ENCODE measurements at places on chromosomes 4 and X. TPM values are rescaled to one million over a fixed set of nuclear protein-coding genes. Genes with fewer than 3 reads are reported as not detected.

- DNase-seq = no peak
These were observed 30.0 kb downstream of the ANXA3 start for GRCh38 chr4:78581618-78582017.

DNA sequence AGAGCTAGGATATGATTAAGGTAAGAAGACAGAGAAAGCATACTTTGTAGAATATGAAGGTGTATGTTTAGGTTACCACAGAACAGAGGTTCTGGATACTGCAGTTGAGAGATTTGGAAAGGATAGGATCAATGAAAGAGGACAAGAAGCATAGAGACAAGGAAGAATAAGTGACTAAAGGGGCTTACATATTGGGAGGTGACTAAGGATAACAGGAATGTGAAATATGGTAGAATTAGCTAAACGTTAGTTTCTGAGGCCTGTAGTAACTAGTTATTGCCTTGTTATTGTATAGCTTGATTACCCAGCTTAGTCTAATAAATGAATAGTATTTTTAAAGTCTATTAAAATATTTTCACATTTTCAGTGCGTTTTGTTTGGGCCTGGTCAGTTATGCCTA is 38.2 kb downstream of the CENPI start:
- DNase-seq = no peak

DNA sequence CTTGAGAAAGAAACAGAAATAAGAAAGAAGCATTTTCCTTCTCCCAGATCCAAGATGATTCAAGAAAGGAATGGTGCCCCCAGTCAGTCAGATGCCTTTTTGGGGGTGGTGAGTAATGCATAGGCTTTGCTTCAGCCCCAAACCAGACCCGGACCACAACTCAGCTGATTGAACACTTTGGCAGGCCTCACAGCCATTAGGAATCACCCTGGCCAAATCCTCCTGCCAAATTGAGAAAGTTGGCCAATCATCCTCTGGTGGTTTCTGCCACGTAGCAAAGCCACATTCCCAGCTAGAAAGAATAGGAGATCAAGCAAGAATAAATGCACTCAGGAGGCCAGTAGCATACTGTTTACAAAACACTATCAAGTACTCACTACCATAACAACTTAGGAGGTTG is 33.7 kb downstream of the FRMD7 start:
- no peak for DNase-seq

DNA sequence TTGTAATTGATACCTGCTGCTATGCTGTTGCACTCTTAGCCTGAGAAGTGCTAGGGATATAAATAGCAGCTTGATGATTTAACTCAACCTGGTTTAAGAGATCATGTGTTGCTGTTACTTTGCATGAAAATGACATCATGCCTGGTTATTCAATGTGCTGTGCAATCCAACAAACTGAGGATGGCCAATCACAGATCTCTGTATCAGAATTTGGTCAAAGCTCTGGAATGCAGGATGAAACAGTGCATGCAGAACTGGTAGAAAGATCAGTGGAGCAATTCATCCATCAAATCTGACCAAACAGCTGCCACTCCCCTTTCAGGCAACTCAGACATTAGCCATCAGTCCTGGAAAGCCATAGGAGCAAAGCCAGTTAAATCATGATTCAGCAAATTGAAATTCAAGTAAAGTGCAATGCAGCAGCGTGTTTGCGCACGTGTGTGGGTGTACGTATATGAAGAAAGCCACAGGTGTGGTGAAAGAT is 160.3 kb upstream of the RASGEF1B start:
- DNase-seq = no peak

GRCh38 chr4:113069212-113069892 is 19.9 kb downstream of the ANK2 start:
- no peak for DNase-seq

GRCh38 chrX:73348977-73349376 is 97.9 kb upstream of the CDX4 start:
- DNase-seq = no peak

DNA sequence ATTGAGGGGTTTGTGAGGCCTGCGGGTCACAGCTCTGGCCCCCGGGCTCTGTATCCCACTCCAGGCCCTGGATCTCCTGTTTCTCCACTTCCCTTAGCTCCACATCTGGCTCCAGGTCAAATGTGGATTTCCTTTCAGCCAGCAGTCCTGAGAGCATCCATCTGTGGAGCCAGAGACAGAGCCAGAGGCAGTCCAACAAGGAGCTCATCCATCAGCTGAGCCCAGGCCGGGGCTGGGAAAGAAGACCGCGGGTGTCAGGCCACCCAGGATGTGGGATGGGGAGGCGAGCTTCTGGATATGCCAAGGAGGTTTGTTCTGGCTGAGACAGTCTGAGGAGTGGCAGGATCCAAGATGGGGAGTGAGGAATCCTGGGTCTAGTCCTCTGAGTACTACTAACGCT is 91.7 kb downstream of the EFNB1 start:
- no peak for DNase-seq

DNA sequence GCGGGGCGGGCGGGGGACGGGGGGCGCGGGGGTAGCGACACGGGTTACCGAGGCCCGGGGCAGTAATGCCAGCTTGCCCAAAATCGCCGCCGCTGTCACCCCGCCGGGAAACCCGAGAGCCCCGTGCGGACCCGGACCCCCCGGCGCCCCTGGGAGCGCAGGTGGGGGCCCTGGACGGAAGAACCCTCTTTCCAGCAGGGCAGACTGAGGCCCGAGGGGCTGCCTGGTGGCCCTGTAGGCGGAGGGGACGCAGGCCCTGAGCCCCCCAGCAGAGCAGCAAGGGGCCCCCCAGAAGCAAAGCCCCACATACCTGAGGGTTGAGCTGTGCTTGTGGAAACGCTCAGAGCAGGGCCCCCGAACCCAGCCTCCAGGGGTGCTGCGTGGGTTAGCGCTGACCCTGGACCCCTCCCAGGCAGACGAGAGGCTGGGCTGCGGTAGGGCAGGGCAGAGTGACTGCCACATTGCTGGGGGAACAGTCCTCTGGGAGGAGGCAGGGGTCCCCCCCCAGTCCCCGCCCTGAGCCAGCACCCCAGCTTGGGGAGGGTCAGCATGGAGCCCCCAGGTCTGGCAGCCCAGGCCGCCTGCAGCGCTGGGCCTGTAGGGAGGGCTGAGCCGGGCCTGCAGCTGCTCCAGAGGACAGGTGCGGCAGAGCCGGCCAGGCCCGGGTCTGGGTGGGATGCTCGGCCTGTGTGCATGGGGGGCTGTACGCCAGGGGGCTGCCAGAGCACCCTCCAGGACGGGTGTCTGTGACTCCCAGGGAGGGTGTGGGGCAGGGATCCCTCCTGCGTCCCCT is 646 bp downstream of the DOK7 start:
- no peak for DNase-seq

GRCh38 chrX:15930585-15930984 is 76.0 kb upstream of the AP1S2 start:
- no peak for DNase-seq

DNA sequence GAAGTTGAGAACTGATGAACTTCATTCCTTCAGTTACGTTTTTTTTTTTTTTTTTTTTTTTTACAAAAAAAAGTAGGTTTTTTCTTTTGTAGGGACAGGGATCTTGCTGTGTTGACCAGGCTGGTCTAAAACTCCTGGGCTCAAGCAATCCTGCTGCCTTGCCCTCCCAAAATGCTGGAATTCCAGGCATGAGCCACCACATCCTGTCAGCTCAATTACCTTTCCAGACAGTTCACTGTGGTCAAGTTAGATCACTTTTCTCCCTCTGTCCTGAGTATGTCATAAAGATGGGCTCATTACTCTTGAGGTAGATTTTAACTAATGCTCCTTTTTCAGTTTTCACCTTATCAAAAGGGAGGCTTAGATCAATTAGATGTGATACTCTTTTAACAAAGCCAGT is 10.8 kb upstream of the NR3C2 start:
- no peak for DNase-seq

GRCh38 chrX:31153475-31154047 is 81.7 kb upstream of the FTHL17 start:
- no peak for DNase-seq

DNA sequence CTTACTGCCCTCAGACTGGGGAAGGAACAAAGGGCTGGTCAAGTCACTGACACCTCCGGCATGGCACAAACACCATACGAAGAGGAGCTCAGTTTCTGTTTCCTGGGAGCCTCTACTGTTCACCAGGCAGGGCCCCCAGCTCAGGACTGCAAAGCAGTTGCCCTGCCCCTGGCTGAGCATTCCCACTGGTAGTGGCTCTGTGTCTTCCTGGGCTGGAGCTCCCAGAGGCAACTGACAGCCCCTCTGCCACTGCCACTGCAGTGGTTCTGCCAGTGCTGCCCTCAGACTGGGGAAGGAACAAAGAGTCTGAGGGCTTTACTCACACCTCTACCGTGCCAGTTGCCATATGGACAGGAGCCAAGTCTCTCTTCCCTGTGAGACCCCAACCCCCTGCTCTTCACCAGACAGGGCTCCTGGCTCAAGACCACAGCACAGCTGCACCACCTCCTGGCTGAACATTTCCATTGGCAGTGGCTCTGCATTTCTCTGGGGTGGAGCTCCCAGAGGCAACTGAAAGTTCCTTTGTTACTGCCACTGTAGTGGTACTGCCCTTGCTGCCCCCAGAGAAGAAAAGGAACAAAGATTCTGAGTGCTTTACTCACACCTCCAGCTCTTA is 67.9 kb downstream of the SMARCA5 start:
- DNase-seq = no peak

GRCh38 chr4:84938316-84938715 is 28.2 kb downstream of the WDFY3 start:
- no peak for DNase-seq

- DNase-seq = no peak
These were observed 54.6 kb downstream of the PROM1 start for GRCh38 chr4:16029262-16029661.

- no peak for DNase-seq
These were observed 4.1 kb downstream of the DIAPH2 start for GRCh38 chrX:96688789-96689188.

- DNase-seq = no peak
These were observed 33.1 kb upstream of the ZNF41 start for GRCh38 chrX:47515941-47516665.

DNA sequence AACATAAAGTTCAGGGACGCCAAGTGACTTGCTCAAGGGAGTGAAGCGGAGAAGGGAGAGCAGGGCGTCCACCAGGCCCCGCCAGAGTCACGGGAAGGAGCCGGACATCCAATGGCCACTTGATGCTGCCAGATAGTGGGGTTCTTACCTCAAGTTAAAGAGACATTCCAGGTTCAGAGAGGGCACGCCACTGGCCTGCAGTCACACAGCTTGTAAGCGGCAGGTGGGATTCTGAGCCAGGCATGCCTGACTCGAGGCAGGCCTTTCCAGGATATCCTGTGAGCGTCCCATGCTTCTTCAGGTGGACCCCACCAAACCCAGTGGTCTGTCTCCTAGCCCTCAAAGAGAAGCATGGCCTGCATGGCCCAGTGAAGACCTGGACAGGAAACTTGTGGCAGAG is 2.4 kb downstream of the MAN2B2 start:
- DNase-seq = no peak

DNA sequence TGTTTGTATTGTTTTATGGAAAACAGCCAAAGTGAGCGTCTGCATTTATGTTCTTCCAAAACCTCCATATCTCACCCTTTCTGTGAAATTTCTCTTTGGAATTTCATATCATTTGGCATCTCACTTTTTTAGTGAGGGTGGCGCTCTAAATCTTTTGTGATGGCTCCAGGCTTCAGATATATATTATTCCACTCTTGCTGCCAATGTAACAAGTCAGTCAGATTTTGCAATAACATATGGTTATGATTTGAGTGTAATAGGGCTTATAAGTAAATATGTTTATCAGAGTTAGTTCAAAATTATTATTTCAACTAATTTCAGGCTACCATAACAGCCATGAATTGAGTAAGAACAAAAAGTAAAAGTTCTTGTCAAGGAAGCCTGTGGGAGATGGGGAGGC is 314.7 kb downstream of the PDGFC start:
- no peak for DNase-seq

The CCKAR gene
- not detected for total RNA-seq

The MID2 gene
- total RNA-seq = 5.8 TPM

The MBNL3 gene
- 16.2 TPM for total RNA-seq

The SPON2 gene
- 26.7 TPM for total RNA-seq

The CSAG2 gene
- not detected for total RNA-seq

The CXCL10 gene
- 1.3 TPM for total RNA-seq

The FHIP1A gene
- total RNA-seq = not detected
